ENCODE measurements at places on chromosomes 13 and 19.

DNA sequence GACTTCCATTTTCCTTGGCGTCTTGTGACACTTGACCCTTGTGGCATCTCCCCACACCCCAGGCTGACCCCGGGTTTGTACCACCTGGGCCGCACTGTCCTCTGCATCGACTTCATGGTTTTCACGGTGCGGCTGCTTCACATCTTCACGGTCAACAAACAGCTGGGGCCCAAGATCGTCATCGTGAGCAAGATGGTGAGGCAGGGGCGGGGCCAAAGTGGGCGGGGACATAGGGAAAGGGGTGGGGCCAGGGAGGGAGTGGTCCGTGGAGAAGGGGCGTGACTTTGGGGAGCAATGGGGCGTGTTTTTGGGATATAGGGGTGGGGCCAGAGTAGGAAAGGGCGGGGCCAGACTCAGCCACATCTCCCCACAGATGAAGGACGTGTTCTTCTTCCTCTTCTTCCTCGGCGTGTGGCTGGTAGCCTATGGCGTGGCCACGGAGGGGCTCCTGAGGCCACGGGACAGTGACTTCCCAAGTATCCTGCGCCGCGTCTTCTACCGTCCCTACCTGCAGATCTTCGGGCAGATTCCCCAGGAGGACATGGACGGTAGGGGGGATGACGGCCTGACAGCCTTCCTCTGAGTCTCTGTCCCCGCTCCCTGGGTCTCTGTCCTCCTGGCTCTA, 42.8 kb downstream of the TRPM4 start:
- DNase-seq: no peak

- DNase-seq: no peak
Measured at GRCh38 chr13:102718746-102719145, 23.9 kb upstream of the METTL21C start.

- no peak for DNase-seq
Measured at GRCh38 chr13:113417008-113417751, 36.1 kb downstream of the ADPRHL1 start.

DNA sequence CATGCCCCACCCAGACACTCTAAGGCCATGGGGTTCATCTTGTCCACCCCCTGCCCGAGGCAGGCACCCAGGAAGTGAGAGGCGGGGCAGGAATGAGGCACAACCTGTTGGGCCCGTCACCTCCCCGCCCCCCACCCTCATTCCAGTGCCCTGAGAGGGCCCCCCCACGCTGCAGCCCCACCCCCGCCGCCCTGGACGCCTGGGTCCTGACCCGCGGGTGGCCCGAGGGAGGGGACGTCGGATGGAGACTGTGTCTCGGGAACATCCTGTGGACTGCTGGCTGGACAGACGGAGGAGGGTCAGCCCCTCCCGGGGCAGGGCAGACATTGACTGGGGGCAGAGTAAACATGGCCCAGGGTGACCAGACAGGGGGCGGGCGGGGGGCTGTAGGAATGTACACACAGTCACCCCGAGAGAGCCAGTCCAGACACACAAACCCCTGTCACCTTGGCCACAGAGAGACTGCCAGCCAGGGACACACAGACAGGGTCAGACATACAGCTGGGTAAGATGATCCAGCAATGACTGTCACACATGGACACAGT, 7.4 kb upstream of the JUNB start:
- no peak for DNase-seq

GRCh38 chr13:23739596-23739995, 149.6 kb downstream of the MIPEP start:
- no peak for DNase-seq

DNA sequence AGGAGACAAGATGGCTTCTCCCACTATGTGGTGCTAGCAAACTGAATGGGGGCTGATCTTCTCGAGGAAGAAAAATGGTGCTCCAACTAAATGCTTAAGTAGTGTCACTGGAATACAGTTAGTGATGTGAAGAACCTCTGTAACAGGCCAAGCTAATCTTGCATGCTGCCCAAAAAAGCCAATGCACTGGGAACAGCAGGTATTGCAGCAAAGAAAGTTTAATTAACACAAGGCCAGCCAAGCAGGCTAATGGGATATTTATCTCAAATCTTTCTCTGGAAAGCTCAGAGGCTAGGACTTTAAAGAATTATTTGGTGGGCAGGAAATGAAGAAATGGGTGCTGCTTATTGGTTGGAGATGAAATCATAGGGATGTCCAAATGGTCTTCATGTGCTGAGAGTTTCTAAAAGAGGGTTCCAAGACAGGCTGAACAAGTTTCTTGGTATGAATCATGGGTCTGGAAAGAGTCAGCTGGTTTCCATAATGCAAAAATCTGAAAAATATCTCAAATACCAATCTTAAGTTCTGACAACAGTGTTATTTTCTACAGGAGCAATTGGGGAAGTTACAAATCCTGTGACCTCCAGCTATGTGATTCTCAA, 1550.5 kb downstream of the SLITRK5 start:
- DNase-seq: no peak

- DNase-seq: peak; percentile 59
Measured at GRCh38 chr13:95239283-95239682, 62.0 kb downstream of the ABCC4 start.

- DNase-seq: no peak
Measured at GRCh38 chr13:32438871-32439270, 10.9 kb upstream of the N4BP2L1 start.

DNA sequence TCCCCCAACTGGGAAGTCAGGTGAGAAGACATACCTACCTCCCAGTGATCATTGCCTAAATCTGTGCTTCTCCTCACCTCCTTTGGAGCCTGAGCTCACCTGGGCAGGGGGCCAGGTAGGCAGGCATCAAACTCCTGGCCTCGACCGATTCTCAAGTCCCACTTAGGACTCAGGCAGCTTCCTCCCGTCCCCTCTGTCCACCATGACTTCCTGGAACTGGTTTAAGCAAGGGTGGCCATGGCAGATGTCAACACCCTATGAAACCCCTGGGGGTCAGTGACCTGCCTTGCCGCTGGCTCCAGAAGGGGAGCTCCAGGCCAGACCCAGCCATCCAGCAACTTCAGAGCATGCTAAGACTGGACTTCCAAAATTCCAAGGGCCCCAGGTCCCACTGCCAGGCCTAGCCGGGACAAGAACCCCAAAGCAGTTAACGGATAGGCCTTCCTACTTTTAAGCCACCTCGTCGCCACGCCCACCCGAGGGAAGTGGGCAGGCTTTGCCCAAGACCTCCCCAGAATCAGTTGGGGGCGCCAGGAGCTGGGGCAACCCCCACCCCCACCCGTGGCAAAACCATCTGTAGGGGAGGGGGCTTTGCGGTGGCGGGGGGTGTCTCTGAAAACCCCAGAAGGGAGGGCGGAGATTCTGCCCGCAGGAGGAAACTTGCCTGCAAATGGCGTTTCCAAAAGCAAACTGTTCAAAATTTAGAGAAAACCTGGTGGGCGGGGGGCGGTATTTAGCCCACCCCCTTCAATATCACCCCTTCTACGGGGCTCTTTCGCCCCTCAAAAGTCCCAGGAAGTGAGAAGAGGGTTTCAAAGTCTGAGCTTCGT, 657 bp downstream of the PLIN3 start:
- DNase-seq: peak; percentile 70

- no peak for DNase-seq
Measured at GRCh38 chr19:2982983-2983350, 5.6 kb downstream of the TLE6 start.

- DNase-seq: no peak
Measured at GRCh38 chr13:79456051-79456450, 24.9 kb upstream of the NDFIP2 start.

GRCh38 chr13:43136920-43137575, 113.7 kb downstream of the DNAJC15 start:
- DNase-seq: no peak

- DNase-seq: no peak
Measured at GRCh38 chr13:27296496-27296895, 25.9 kb downstream of the RASL11A start.

DNA sequence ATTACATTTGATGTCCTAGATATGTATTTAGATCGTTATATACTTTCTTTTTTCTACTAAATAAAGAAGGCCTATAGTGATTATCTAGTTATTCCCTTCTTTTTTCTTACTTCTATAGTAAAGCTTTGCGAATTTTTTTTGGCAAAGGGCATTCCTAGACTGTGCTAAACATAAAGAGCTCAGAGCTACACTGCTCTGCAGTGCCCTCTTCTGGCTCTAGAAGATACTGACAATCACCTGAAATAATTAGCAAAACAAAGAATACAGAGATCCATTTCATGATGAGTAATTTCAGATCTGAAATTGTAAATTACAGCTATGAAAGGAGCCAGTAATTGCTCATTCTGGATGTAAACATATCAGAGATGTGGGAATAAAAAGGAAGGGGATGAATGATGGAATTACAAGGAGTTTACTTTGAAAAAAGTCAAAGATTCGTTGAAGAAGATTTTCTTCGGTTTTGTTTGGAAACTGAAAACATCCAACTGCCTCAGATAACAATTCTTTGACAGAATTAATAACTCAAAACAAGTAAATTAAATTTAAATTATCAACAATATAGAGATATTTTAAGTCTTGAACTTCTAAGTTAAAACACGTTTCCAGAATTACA, 288.5 kb downstream of the NALCN start:
- DNase-seq: peak; percentile 29

DNA sequence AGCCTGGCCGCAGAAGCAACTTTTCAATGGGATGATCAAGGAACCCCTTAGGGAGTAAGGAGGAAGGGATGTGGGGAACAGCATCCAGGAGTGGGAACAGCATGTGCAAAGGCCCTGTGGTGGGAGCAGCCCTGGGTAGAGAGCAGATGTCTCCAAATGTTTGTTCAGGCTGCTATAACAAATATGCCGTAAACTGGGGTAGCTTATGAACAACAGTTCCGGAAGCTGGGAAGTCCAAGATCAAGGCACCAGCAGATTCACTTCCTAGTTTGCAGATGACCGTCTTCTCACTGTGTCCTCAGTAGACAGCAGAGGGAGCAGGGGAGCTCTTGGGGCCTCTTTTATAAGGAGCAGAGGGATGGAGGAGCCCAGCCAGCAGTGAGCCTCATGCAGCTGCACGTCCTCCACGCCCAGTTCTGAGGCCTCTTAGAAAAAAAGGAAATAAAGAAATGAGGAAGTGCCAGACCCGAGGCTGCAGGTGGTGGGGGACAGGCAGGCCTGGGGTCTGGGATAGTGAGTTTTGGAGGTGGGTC, 4.2 kb upstream of the LRRC25 start:
- peak; percentile 74 for DNase-seq

DNA sequence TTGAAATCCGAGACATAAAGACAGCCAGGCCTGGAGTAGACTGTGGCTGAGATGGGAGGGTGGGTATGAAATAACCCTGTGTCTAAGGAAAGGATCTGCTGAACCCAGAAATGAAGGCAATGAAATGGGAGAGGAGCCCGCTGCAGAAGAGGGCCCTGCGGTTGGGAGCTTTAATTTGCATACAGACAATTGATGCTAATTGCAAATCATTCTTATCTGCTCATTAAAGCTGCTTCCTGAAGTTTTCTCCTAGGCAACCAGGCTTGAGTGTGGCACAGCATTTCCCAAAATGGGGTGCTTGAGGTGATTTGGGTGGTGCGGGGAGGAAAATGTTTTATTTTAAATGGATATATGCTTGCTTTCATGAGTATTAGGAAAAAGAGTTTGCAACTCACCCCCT, 55.4 kb downstream of the DPF1 start:
- DNase-seq: no peak

DNA sequence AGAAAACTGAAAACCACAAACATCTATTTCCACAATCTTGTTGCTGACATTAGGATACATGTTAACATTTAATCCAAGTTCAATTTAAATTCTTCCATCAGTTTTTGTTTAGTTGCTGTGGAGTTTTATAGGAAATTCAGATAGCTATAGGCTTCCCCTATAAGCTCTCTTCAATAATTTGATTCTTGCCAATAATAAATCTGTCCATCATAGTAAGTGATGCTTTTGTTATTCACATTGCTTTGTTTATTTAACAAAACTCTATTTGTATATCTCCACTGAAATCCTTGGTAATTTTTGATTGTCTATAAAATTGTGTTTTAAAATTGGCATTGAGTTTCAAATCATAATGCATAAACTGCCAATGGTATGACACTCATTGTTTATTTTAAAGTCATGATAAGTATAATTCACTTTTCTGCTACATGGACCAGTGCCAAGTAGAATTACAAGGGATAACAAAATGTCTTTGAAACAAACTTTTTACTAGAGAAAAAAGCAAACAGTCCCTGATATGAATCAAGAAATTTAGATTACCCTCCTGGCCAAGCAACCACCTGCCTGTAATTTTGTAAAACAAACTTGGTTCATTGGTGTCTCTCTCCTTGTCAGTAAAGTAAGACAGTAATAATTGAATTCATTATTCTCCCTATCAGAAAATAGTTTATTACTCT, 577.3 kb upstream of the GPC6 start:
- no peak for DNase-seq

DNA sequence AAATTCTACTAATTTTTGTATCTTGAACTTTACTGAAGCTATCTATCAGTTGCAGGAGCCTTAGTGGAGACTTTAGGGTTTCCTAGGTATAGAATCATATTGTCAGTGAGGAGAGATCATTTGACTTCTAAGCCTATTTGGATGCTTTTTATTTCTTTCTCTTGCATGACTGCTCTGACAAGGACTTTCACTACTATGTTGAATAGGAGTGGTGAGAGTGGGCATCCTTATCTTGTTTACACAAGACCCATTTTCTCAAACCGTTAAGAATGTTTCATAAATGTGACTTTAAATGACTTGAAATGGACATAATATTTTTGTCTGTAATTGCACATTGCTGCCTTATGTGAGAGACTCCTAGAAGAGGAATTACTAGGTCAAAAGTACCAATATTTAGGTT, 17.9 kb upstream of the CSNK1A1L start:
- DNase-seq: no peak

DNA sequence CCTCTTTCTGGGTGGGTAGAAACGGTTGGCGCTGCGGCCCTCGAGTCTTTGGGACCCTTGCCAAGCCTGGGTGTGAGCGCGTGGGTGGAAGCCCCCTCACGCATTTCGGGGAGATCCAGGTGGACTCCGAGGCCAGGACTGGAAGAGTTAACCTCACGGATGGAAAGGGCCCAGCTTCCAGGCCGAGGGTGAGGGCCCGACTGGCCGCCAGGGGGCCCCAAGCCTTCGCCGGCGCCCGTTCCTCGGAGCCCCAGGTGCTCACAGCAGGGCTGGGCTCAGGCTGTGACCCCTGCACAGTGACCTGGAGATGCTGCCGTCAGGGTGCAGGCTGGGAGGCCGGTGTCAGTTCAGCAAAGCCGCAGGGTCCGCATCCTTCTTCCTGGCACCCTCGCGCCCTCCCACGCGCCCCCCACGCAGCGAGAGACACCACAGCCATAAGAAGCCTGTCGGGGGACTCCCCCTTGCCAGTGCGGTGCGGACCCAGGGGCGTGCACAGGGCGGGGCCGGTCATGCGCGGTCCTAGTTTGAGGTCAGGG, 34.2 kb upstream of the TMEM255B start:
- DNase-seq: peak; percentile 73

GRCh38 chr19:56404705-56405056, 549 bp downstream of the ZNF583 start:
- no peak for DNase-seq
